ENCODE measurements at places on chromosomes 7 and 10. TPM values are rescaled to one million over a fixed set of nuclear protein-coding genes. Genes with fewer than 3 reads are reported as not detected.

PLEKHS1 gene
- not detected for total RNA-seq

PDK4 gene
- under 0.01 TPM for total RNA-seq

PAX4 gene
- not detected for total RNA-seq

NPTX2 gene
- total RNA-seq, result under 0.01 TPM

VAX1 gene
- not detected for total RNA-seq

ADCYAP1R1 gene
- not detected for total RNA-seq

BMPER gene
- total RNA-seq, result 0.14 TPM

THSD7A gene
- total RNA-seq, result 0.28 TPM

FLNC gene
- 1.0 TPM for total RNA-seq

NAT16 gene
- not detected for total RNA-seq

TCF7L2 gene
- total RNA-seq, result 3.1 TPM

SKIDA1 gene
- total RNA-seq, result 0.07 TPM

IKZF1 gene
- not detected for total RNA-seq

ITIH2 gene
- not detected for total RNA-seq

WNT8B gene
- total RNA-seq, result not detected

EPO gene
- not detected for total RNA-seq

SPDYE16 gene
- total RNA-seq, result not detected

HECW1 gene
- not detected for total RNA-seq

GIGYF1 gene
- total RNA-seq, result 16.4 TPM

DOCK4 gene
- 9.6 TPM for total RNA-seq

RBM20 gene
- under 0.01 TPM for total RNA-seq

GPER1 gene
- total RNA-seq, result 0.21 TPM

ZNF727 gene
- total RNA-seq, result 0.64 TPM

AKAP9 gene
- 85.6 TPM for total RNA-seq

ANKRD2 gene
- 0.43 TPM for total RNA-seq

ZNF25 gene
- 10.9 TPM for total RNA-seq

SPDYE11 gene
- not detected for total RNA-seq

GJC3 gene
- not detected for total RNA-seq

NEURL1 gene
- total RNA-seq, result 1.6 TPM

CRPPA gene
- 0.34 TPM for total RNA-seq

MOGAT3 gene
- total RNA-seq, result not detected

SCRN1 gene
- total RNA-seq, result 95.1 TPM

ABCB1 gene
- total RNA-seq, result not detected

SEMA3C gene
- 275 TPM for total RNA-seq
